NCI-H1092 (cell line): ENCODE measurements at places on chromosomes 7 and 10.
A peak's percentile ranks its signal among the peaks of the same experiment; 100 is the strongest.

DNA sequence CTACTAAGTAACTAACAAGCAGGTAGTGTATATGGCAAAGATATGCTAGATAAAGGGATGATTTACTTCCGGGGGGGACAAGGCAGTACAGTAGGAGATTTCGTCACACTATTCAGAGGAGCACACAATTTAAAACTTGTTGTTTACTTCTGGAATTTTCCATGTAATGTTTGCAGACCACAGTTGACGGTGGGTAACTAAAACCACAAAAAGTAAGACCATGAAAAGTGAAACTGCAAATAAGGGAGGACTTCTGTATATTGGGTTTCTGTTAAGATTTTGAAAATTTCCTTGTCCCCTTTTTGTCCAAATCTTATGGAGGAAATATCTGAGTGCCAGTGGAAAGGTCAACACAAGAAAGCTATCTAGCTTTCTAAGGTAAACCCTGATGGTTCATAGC lies 170.0 kb downstream of the ELAPOR2 start:
- no peak for DNase-seq

DNA sequence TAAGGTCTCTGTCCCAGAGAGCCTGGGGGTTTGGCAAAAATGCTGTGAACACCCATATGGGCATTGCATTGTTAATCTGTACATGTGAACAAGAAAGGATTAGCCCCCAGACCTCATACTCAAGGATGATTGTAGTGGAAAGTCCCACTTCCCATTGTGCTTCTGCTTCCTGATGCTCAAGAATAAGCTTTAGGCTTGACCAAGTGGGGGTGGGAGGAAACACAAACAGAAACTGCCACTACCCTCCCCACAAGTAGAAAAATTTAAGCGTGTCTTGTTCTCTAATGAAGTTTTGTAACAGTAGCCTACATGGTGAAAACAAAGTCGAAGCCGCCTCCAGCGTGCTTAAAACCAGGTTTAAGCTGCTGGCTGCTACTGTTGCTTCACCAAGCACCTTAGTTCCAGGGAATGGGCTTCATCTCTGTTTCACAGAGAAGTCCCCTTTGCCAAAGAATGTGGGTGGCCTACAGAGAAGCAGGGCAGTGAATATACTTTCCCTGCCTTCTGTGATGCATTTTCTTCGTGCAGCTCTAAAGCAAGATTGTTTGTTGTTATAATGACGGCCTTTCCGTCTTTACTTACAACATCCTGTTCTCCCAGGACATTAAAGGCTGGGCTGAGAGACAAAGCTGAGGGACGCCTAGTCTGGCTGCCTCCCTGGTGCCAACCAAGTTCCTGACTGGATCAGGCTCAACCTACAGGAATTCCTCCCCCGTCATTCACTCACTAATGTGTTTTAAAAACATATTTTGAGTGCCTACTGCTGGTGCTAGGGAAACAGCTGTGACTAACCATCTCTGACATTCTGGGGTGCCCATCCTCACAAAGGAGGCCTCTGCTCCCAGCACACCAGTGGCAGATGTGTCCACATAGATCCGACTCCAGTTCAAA lies 32.1 kb upstream of the CCSER2 start:
- no peak for DNase-seq

DNA sequence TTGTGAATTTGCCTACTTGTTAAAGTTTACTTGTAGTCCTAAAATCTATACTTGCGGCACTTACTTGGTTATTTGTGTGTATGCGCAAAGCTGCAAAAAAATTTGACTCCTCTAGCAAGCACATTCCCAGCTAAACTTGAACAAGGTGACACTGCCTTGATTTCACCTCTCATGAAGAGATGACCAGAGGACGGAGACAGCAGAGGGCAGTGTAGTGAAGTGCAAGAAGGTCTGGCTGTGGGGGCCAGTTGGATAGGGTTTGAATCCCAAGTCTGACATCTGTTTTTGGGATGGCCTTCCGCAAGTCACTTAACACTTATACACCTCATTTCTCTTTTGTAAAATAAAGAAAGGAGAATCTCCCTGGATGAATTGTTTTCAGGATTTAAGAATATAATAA lies 15.7 kb downstream of the SLK start:
- no peak for DNase-seq

DNA sequence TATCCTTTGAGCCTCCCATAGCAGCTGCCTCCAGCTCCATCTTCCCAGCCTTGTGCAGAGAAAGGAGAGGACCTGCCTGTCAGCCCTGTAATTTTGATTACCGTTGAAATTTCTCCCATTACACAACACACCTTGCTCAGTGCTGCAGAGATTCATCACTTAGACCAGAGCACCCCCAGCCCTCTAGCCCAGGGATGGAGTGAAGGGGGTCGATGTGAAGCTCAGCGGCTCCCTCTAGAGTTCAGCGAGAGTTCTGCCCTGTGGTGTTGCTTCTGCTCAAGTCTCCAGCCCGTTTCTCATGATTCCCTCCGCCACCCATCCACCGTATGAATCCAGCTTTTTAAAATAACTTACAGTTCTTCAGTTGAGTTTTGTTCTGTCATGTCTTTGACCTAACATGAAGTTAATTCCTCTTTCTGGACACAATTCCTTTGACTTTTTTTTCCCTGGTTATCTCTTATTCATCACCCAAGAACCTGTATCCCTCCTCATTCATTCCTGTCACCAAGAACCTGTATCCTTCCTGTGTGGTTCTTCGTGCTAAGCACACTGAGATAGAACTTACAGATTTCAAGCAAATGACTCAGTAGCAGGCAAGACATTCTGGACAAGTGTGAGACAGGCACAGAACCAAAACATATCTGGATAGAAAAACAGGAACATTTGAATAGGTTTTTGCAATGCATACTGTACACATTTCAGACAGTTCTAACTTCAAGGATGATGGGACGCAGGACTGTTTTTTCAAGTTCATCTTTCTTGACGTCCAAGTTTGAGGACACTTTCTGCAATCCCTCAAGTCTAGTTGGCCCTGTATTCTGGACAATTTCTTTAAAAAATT lies 35.0 kb upstream of the ZNF32 start:
- no peak for DNase-seq

GRCh38 chr10:35533565-35533964 lies 71.6 kb upstream of the GJD4 start:
- no peak for DNase-seq

GRCh38 chr7:135285547-135286233 lies 52.1 kb downstream of the STRA8 start:
- no peak for DNase-seq

GRCh38 chr7:84294847-84295455 lies 100.4 kb upstream of the SEMA3A start:
- no peak for DNase-seq

GRCh38 chr10:44723619-44724325 lies 187.4 kb upstream of the TMEM72 start:
- DNase-seq = no peak

GRCh38 chr10:81019029-81019890 lies 481.6 kb downstream of the SH2D4B start:
- DNase-seq = peak; percentile 2

GRCh38 chr10:106935978-106936451 lies 228.5 kb downstream of the SORCS1 start:
- DNase-seq = no peak

- DNase-seq = no peak
Observed at GRCh38 chr10:78337646-78338391, 304.2 kb downstream of the RPS24 start.

DNA sequence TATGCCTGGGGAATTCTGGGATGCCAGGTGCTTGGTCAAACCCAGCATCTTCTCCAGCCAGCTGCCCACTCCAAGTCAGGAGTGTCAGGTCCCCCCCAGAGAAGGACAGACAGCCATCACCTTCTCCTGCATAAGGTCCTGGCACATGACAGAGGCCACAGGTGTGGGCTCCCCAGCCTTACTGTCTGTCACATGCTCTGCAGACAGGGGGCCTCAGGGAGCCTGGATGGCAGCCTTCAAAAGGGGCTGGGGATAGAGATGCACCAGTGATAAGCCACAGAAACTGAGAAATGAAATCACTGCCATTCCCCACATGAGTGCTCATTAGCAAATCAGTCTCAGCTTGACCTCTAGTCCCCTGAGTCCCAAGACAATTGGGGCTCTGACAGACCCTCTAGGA lies 72.9 kb downstream of the PLXNA4 start:
- no peak for DNase-seq

- DNase-seq = no peak
Observed at GRCh38 chr7:20314198-20314597, 16.5 kb upstream of the ITGB8 start.

GRCh38 chr10:103852856-103853255 lies 2.5 kb downstream of the SH3PXD2A start:
- no peak for DNase-seq

DNA sequence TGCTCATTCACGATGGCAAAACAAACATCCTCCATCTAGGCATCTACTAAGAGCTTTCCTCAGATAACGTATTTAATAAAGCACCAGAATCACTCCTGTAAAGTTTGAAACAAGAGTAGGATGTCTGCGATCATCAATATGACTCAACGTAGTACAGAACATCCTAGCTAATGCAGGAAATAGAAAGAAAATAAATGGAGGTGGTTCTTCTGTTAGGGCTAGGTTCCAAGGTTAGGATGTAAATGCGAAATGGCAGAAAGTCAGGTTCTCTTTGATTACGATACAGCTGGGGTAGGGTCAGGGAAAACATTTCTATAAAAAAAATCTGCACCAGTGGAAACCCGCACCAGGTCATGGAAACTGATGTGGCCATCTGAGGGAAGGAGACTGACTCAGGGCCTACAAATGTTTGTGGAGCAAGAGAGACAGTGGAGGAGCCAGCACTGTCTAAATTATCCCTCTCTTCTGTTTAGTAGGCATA lies 29.1 kb downstream of the CCDC6 start:
- DNase-seq = no peak

- no peak for DNase-seq
Observed at GRCh38 chr7:37531225-37531624, 82.6 kb upstream of the ELMO1 start.

DNA sequence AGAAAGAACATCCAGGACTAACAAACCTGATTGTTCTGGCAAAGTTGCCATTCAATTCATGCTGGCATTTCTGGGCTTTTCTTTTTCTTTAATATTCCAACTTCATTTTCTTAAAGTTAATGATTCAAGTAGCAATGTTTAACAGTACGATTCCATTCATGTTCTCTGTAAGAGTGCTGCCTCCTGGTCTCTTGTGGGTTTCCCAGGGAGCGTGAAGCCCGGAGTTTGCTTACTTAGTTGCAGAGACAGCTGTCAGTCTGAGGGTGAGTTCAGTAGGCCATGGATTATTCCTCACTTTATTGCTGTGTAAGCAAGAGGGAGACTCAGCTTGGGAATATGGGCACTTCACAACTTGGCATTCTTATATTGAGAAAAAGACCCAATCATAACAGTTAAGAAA lies 142.2 kb downstream of the TWIST1 start:
- no peak for DNase-seq

- DNase-seq = no peak
Observed at GRCh38 chr7:158707610-158708009, 3.0 kb upstream of the NCAPG2 start.

GRCh38 chr10:46232666-46233065 lies 54.1 kb upstream of the ANTXRL start:
- DNase-seq = no peak

- no peak for DNase-seq
Observed at GRCh38 chr10:132152896-132153580, 33.7 kb upstream of the DPYSL4 start.

GRCh38 chr7:130369110-130369711 lies 11.1 kb upstream of the CPA1 start:
- DNase-seq = no peak

DNA sequence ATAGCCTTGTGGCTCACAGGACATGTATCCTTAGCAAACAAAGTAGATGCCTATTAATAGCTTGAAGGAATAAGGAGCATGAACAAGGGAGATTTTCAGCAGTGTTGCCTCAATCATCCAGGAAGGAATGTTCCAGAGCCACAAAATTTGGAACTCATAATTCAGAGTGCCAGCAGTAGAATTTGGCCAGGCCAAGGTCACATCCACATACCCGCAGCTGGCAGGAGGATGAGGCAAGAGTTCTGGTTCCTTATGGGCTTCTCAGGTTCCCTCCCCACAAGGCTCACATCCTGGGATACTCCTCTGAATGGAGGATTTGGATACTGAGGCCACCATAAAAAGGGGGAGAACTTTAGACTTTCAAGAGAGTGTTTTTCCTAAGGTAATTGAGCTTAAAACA lies 45.8 kb downstream of the SUFU start:
- DNase-seq = no peak
